ENCODE measurements at places on chromosomes 6 and 20.
A peak's percentile ranks its signal among the peaks of the same experiment; 100 is the strongest.

DNA sequence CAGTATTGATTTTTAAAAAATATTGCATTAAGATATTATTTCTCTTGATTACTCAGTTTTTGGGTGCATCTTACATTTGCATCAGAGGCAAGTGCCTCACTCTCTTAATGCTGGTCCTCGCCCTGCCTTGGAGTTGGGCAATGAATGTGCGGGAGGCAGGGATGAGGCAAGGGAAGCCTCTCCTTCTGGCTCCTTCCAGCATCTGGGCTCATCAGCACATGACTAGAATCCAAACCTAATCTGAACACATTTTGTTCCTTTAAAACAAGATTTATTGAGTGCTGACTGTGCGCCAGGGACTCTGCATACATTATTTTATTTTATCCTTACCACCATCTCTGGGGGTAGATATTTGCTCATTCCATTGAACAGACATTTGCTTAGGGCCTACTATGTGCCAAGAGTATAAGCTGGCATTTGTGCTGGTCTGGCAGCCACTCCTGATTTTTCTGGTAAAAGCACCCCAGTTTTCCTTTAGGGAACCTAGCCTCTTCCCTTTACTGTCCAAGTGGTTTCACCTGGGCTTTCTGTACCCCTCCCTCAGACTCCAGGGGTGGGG lies 71.9 kb upstream of the ZNFX1 start:
- no peak for DNase-seq

DNA sequence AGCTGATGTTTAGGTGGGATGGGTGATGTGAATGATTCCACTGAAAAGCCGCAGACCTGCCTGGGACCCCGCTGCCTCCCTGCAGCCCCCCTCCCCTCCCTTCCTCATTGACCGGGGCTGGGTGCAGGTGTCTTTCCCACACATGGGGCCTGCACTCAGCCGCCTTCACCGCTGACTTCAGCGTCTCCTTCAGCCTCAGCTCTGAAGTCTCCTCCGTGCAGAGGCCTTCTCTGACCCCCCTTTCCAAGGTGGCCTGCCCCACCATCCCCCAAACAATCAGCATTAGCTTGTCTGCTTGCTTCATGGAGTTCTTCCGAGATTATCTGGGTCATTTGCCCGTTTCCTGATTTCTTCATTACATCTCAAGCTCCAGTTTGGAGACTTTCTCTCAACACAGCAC lies 140.7 kb downstream of the SMOC2 start:
- DNase-seq: no peak

DNA sequence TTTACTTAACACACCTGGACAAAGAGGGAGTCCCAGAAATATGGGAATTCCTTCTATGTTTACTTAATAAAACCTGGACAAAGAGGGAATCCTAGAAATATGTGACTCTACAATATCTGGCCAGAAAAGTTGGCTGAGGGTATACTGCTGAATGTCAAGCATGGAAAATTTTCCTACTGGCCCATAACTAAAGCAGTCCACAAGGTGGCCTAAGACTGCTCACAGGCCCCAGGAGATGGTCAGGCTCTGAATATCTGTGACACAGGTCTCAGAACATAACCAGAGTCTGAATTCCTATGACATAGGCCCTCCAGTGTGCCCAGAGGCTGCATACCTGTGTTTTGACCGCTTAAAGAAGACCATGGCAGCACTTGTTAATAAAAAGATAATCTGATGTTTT lies 578.2 kb upstream of the NRSN1 start:
- DNase-seq: peak; percentile 77

GRCh38 chr6:137734875-137735182 lies 132.2 kb upstream of the TNFAIP3 start:
- no peak for DNase-seq

- DNase-seq: no peak
These were observed 122.4 kb downstream of the IRF4 start for GRCh38 chr6:513961-514360.

- DNase-seq: no peak
These were observed 40.0 kb upstream of the OCSTAMP start for GRCh38 chr20:46590443-46590842.

DNA sequence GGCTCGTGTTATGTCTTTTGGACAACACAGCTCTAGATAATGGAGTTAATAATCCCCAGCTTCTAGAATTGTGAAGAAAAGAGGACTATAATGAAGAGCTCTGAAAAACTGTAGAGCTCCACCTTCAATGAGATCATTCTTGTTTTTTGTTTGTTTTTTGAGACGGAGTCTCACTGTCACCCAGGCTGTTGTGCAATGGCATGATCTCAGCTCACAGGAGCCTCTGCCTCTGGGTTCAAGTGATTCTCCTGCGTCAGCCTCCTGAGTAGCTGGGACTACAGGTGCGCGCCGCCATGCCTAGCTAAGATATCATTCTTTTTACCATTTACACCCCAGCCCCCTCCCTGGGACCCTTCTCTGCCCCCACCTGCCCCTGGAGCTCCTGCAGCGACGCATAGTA lies 36.6 kb downstream of the ERGIC3 start:
- no peak for DNase-seq

DNA sequence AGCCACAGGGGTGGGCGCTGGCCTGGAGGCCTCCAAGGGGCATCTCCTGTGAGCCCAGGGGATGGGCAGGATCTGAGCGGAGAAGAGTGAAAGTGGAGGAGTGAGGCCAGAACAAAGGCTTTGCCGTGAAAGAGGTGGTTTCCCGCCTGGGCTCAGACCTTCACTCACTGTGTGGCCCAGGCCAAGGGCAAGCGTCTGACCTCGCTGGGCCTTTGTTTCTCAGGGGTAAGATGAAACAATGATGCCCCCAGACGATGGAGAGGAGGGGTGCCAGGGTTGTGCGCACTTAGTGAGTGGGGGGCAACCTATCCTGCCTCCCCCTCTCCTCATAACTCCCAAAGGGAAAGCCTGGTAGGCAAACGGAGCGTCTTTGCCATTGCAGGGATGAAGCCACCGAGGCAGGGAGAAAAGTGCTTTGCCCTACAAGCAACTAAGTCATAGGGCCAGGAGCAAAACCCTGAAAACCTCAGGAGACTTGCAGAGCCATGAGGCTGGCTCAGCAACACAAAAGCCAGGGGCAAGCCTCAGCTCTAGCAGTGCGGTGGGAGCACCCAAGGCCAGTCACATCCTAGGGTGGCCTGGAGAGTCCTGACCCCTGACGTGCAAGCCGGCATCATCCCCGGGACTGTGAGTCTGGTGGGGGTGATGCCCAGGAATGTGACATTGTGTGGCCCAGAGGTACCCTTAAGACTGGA lies 897 bp upstream of the STMN3 start:
- DNase-seq: no peak

GRCh38 chr6:30799210-30799609 lies 54.9 kb upstream of the IER3 start:
- DNase-seq: peak; percentile 73

DNA sequence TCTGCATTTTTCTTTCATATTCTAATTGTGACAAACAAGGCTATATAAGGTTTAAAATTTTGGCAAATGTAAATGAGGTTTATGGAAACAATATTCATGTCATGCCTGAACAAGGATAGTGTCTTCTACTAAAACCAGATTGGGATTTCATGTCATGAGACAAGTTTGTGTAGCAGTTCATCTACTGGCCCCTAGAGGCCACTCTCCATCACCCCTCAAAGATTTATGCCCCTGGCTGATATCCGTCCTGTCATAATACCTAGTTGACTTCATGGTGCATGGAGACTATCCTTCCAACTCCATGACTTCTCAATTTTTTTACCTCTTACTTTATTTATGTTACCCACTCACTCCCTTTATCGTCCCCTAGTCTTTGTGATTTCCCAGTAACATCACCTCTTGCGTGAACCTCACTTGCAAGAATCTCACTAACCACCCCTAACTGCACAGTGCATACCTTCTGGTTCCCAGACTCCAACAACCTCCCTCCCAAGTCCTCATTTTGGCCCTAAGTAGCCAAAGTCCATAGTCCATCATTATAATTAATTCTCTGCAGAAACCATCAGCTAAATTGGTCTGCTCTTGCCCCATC lies 179.8 kb downstream of the TASP1 start:
- DNase-seq: peak; percentile 75

All from SK-MEL-5 (cell line).